ENCODE measurements at places on chromosomes 13 and 19.

- DNase-seq = no peak
Measured at GRCh38 chr19:7638802-7639465, 2.0 kb downstream of the STXBP2 start.

DNA sequence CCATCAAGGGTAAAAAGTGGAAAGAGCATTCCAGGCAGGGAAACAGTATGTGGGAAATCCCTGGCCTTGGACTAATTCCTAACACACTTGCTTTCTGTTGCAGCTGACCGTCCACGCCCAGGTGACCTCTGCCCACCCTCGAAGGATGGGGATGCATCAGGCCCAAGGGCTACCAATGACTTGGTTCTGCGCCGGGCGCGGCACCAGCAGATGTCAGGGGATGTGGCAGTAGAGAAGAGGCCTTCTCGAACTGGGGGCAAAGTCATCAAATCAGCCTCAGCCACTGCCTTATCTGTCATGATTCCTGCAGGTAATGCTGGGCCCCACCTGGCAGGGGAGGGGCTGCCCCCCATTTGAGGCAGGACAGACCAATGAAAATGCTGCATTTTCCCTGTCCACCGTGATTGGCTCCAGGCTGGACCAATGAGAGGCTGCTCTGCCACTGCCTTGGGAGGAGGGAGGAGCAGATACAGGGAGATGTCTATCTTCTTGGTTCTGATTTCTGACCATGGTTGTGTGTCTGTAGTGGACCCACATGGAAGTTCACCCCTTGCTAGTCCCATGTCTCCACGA is 12.6 kb downstream of the DNASE2 start:
- no peak for DNase-seq

DNA sequence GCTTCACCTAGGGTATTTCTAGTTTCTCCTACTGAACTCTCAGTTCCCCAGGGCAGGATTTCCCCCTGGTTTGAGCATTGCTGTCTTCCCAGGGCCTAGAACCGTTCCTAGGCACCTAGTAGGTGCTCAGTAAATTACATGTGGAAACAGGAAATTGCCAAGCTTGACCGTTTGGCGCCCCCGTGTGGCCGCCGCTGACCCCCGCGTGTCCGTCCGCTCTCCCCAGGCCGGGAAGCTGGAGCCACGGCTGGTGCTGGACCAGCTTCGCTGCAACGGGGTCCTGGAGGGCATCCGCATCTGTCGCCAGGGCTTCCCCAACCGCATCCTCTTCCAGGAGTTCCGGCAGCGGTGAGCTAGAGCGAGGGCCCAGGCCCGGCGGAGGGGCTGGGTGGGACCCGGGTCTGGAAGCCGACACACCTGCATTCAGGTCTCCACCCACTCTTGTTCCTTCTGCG is 55.5 kb downstream of the MYH14 start:
- DNase-seq = no peak

GRCh38 chr19:5782322-5782721 is 2.2 kb downstream of the PRR22 start:
- no peak for DNase-seq

DNA sequence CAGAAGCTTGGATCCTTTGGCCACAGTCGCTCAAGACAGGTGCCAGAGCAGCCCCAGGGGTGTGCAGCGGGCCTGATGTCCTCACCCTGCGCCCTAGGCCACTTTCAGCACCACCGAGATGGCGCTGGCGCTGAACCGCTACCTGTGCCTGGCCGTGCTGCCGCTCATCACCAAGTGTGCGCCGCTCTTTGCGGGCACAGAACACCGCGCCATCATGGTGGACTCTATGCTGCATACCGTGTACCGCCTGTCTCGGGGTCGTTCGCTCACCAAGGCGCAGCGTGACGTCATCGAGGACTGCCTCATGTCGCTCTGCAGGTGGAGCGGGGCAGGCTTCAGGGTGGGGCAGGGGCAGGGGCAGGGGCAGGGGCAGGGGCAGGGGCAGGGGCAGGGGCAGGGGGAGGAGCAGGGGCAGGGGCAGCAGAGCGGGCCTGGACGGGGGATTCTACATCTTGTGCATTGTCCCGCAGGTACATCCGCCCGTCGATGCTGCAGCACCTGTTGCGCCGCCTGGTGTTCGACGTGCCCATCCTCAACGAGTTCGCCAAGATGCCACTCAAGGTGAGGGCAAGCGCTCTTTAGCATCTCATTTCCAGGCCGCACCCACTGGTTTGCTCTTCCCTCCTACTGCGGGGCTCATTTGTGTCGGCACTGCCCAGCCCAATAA is 69.1 kb downstream of the RYR1 start:
- no peak for DNase-seq

DNA sequence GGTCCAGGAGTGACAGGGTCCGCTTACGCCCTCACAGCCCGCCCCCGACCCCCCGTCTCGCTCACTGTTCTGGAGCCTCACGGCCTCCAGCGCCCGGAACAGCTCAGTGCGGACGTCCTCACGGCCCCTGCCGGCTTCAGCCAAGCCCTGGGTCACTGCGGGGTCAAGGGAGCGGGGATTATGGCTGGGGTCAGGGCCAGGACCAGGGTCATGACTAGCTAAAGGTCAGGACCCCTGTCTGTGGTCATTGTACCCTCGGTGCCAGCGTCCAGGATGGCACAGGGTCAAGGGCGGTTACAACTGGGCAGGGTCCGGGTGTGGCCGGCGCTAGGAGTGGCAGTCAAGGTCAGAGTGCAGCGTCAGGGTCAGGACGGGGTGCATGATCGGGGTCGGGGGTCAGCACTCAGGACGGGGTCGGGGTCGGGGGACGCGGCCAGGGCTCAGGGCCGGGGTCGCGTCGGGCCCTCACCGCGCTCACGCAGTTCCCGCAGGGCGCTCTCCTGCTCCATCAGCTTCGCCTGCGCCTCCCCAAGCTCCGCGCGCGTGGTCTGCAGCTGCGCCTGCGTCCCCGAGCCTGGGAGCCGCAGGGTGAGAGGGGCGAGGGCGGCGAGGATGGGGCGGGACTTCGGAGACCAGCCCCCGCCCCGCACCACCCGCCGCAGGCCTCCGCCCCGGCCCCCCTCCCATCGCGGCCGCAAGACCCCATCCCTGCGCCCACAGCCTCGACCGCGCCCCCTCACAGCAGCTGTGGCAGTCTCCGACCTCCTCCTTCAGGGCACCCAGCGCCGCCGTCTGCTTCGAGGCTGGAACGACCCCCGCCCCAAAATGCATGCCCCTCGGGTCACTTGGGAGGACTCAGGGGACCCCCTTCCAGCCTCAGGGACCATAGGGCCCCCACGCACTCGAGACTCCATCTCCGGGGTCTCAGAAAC is 1.4 kb downstream of the CLEC4G start:
- DNase-seq = no peak

DNA sequence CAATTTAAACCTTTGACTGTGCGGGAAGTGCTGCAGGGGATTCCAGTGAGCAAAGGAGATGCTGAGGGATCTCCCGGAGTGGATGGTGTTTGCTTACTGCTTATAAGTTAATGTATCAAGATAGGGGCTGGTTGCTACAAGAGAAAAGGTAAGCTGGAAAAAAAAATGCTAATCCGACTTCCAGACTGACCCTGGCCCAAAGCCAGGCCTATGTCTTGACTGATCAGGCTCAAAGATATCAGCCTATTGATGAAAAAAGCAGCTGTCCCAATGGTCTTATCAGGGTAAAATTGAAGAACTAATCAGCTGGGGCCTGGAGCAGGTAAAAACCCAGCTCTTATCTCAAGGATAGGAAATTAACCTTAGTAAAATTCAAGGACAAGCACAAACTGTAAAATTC is 10.9 kb upstream of the ZNF90 start:
- no peak for DNase-seq

- DNase-seq = no peak
Measured at GRCh38 chr13:91280801-91281200, 66.7 kb upstream of the MIR17HG start.

DNA sequence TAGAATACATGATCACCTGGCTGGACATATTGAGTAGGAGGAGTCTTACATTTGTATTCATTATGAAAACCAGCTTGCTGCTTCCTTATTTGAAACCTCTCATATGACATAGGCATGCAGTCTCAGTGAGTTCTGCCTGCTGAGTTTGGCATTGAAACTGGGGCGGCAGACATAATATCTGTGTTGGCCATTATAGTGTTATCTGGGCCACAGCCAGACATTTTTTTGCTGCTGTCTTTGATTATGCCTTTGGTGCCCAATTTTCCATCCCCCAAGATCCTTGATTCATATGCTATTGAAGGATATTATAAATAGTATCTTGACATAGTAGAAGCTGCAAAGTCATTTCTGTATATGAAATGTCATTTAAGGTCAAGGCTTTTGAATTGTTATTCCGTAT is 15.8 kb downstream of the FREM2 start:
- no peak for DNase-seq

DNA sequence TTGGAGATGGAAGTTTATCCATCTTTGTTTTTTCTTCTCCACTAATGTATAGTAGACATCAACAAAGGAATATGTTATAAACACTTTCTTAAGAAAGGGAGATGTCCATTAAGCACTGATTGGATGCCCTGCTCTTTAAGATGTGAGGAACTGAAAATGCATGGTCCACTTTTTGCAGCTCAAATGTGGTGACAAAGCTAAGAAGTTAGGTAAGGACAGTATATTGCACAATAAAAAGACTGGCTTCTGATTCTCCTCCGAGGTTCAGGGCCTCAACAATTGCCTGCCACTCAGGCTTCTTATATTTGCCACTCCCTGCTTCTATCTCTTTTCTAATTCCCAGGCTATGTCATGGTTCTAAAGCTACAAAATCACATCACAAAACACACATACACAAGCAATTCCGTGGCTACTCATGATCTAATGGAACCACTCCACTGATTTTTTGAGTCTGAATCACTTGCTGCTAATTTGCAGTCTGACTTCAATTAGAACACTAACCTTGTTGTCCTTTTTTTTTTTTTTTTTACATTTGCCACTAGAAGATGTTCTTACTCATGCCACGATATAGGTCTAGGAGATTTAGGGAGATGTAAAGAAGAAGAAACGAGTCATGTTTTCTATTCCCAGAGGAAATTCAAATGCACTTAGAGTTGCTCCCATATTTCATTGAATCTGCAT is 29.6 kb upstream of the TNFSF11 start:
- no peak for DNase-seq

DNA sequence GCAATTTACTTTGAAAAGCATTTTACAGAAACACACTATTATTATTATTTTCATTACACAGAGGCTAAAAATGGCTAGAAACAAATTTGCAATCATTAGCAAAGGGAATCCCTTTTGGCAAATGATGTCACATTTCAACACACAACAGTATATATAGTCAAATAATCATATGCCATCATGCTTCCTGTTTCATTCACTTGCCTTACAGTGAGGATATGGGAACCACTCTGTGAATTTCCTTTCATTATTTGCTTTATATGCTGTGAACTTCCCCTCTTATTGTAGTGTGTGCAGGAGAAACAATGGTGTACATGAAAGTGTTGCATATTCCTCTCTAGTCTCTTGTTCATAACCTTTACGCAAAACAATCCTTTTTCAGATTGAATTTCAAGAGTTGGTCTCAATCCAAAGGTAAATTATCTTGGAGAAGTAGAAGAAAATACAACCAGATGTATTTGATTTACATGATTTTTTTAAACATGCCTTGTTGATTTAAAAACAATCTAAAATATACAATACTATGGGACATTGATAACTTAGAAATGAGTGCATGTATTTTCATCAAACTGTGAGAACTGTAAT is 657.3 kb downstream of the EFNB2 start:
- DNase-seq = no peak

GRCh38 chr13:73800011-73800410 is 334.2 kb downstream of the KLF12 start:
- DNase-seq = no peak

- no peak for DNase-seq
Measured at GRCh38 chr19:16308081-16308480, 16.5 kb upstream of the KLF2 start.

- DNase-seq = no peak
Measured at GRCh38 chr13:100722517-100722916, 47.9 kb upstream of the TMTC4 start.

DNA sequence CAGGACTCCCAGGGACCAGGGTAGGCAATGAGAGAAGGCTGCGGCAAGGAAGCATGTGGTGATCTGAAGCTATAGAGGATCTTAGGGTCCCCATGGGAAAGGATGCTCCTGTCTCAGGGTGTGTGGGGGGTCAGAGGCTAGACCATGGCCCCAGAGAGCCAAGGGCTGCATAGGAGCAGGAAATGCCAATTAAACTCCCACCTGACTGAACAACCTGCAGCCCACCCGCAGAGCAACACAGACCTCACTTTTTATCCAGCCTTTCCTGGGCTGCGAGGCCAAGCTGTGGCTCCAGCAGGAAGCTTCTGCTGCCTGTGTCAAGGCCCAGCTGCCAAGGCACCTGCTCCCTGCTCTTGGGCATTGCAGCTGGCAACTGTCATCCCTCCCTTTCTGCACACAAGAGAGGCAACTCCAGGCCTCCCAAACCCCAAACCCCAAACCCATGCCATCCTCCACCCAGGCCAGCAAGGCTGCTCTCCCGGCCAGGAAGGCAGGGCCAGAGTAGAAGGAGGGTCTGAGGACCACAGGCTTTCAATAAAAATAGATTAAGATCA is 290.1 kb downstream of the FOXO1 start:
- DNase-seq = no peak

DNA sequence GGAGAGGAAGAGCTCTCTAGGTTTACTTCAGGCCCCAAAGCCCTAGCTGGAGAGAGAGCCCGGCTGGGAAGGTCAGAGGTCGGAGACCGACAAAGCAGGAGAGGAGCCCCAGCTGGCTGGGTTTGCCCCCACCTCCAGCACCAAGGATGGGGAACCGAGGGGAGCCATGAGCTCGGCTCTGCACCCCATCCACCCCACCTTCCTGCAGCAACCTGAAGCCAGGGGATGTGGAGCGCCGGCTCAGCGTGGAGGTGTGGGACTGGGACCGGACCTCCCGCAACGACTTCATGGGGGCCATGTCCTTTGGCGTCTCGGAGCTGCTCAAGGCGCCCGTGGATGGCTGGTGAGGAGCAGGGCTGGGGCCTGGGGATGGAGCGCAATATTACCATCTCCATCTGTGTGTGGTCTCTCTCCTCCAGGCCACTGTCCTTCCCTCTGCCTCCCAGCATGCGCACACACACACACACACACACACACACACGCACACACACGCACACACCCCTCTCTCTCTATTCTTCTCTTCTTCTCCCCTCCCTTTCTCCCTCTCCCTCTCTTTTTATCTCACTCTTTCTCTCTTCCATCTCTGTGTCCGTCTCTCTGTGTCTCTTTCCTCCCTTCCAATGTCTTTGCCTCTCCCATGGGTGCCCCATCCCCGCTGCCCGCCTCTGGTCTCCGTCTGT is 10.4 kb downstream of the PRKCG start:
- no peak for DNase-seq

GRCh38 chr13:42747399-42747873 is 33.9 kb upstream of the FAM216B start:
- DNase-seq = no peak

GRCh38 chr19:46927106-46927505 is 66.3 kb downstream of the ARHGAP35 start:
- DNase-seq = no peak

DNA sequence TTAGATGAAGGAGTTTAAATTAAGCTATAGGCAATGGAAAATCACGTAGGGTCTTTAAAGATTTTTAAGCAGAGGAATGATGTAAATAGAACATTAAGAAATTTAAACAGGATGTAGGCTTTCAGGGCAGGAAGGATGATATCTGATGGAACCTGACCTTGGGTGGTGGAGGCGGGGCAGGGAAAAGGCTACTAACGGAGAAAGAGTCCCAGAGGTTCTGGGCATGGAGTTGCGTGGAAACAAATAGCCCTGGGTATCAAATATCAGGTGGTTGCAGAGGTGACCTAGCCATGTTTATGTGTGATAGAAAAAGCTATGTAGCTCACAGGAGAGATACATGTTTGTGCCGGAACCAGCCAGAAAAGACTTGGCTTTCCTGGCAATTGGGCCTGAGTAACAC is 7.8 kb upstream of the CDK8 start:
- no peak for DNase-seq

GRCh38 chr19:11242864-11243797 is 3.7 kb downstream of the ANGPTL8 start:
- peak; percentile 95 for DNase-seq
